Stimulated activated CD8-positive, alpha-beta memory T cell treated with anti-CD3 and anti-CD28 coated beads, Interleukin-4, amount 100 ng/mL, for 1 hour (primary cell): ENCODE measurements at places on chromosomes 6 and 20.

GRCh38 chr6:131366223-131366622 lies 206.8 kb upstream of the ARG1 start:
- no peak for DNase-seq

- no peak for DNase-seq
These were observed at the start of gene ZKSCAN8 for GRCh38 chr6:28141500-28142329. ZKSCAN8 (plus strand) TSS chr6:28141883; CDS start chr6:28148408, 6,525 bp downstream.

GRCh38 chr20:10709916-10710315 lies 36.1 kb upstream of the JAG1 start:
- no peak for DNase-seq

DNA sequence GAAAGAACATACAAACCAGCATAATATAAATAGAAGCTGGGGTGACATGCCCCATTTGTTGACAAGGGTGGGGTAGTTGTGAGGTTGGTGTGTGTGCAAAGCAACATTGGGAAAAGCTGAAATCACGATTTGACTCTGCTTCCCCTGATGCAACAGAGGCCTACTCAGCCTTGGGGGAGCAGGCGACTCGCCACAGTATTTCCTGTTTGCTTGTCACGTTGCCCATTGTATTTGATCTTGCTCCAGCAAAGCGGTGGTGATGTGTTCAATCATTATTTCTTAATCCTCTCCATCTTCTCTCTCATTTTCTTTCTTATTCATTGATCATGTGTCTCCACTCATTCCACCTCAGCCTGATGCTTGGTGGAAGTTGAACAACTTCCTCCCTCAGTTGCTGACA lies 165.8 kb upstream of the CITED2 start:
- peak; percentile 11 for DNase-seq

DNA sequence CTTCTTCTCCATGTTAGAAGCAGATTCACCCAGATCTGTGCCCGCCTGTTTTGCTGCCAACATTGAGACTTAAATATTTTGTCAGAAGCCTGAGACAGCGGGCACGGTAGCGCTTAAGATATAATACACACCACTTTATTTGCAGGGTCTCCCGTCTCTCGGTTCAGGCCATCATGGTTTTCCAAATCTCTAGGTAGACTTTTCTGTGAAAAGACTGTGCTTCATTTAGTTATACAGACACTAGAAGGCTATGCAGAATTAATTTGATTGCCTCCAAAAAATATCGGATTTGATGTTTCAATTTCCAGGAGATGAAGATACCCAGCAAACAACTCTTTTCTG lies 598 bp downstream of the TBP start:
- DNase-seq = no peak

DNA sequence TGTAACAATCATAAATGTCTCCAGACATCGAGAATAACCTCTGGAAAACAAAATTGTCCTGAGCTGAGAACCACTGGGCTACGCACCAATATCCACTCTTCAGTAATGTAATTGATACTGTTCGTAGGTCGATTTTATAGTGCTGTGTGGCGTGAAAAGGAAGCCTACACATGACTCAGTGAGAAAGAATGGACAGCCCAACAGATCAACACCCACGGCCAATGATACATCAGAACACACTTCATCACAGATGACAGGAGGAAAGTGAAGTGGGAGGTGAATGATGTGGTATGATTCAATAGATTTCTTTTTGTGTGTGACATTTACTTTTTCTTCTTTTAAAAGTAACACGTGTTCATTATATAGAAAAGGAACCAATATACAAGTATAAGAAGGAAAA lies 93.5 kb downstream of the RPS12 start:
- DNase-seq = no peak

GRCh38 chr6:131819572-131820124 lies 11.8 kb downstream of the ENPP1 start:
- no peak for DNase-seq

DNA sequence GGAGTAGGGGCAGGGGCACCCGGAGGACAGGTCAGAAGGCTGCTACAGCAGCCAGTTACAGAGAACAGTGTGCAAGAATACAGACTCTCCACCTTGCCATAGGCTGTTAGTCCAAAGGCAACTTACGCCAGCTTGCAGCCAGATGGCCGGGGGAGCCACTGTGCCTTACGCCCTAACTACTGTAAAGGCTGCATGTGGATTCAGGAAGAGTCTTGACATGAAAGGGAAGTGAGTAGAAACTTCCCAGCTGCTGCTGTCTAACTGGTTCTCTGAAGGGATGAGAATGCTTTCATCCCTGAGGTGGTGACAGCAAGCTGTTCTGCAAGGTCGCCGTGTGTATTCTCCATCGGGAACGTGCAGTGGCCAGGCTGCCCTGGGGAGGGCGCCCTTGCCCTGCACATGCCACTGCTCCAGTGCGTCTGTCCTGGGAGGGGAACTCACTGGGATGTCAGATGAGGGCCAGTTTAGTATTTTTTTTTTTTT lies 46.1 kb downstream of the LYRM4 start:
- no peak for DNase-seq

GRCh38 chr20:57783196-57783595 lies 73.4 kb upstream of the PMEPA1 start:
- DNase-seq = no peak

- DNase-seq = no peak
These were observed 23.8 kb upstream of the SYNDIG1 start for GRCh38 chr20:24445510-24446170.
